AG09319 (cell line): ENCODE measurements at places on chromosomes 6 and 20.

- DNase-seq = no peak
Observed at GRCh38 chr6:85041376-85041775, 277.0 kb upstream of the TBX18 start.

DNA sequence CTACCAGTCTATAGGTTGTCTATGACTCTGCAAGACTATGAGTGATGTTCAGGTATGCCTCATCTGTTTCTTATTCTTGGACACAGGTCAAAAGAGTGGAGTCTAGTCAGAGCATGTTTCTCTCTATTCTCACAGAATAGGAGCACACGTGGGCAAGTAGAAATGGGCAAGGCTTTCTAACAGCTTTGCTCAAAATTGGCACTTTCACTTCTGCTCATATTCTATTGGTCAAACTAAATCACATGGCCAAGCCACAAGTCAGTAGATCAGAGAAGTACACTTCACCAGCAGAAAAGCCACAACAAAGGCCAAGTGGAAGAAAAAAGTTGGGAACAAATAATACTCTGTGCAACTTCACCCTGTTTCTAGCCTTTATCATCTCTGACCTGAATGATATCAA lies 354.5 kb upstream of the SYNCRIP start:
- DNase-seq = no peak

GRCh38 chr6:52731719-52732118 lies 31.6 kb downstream of the GSTA2 start:
- DNase-seq = no peak

- no peak for DNase-seq
Observed at GRCh38 chr6:158150701-158151100, 17.4 kb downstream of the SERAC1 start.

DNA sequence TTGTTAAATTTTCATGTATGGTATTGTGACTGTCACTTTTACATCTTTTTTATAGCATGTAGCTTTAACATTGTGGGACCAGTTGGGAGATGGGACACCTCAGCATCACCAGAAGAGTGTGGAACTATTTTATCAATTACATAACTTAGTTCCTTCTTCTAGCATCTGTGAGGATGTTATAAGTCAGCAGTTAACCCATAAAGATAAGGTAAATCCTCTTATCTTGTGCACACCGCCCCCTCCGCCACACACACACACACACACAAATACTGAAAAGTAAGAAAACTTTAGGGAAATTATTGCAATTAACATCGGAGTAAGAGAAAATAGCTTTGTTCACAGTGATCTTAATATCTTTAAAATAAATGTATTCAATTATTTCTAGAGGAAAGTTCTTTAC lies 60.9 kb downstream of the PGM3 start:
- no peak for DNase-seq

DNA sequence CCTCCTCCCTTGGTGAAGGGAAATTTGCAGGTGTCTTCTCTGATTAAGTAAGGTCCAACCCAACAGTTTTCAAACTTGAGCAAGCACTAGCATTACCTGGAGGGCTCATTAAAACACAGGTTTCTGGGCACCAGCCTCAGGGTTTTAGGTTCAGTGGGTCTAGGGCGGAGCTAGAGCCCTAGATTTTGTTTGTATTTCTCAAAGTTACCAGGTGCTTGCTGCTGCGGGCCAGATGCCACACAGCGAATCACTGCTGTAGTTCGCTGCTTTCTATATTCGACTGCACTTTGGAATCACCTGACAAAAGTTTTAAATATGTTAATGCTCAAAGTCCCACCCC lies 869 bp downstream of the COL21A1 start:
- DNase-seq = no peak

DNA sequence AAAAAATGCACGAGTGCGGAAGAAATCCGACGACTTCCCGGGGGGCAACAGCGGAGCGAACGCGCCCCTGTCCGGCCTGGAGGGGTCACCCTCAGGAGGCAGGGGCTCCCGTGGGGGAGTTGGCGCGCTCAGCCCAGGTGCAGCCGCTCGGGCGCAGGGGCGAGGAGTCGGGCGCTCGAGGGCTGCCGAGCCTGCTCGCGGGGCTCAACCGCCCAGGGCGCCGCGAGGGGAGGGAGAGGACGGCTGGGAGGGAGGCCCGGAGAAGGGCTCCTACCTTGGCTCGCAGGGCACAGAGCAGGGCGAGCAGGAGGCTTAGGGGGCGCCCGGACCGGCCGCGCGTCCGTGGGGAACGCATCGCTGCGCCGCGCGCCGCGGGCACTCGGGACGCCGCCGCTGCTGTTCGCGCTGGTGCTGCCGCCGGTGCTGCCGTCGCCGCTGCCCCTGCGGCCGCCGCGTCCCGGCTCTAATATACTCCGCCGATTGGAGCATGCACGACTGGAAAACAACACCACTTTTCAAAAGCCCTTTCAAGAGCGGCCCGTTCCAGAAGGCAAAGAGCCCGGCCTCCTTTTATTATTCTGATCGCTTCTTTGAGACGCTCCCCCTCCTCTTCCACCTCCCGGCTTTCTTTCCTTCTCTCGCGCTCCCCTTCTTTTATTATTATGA lies 490 bp downstream of the JAG1 start:
- no peak for DNase-seq

DNA sequence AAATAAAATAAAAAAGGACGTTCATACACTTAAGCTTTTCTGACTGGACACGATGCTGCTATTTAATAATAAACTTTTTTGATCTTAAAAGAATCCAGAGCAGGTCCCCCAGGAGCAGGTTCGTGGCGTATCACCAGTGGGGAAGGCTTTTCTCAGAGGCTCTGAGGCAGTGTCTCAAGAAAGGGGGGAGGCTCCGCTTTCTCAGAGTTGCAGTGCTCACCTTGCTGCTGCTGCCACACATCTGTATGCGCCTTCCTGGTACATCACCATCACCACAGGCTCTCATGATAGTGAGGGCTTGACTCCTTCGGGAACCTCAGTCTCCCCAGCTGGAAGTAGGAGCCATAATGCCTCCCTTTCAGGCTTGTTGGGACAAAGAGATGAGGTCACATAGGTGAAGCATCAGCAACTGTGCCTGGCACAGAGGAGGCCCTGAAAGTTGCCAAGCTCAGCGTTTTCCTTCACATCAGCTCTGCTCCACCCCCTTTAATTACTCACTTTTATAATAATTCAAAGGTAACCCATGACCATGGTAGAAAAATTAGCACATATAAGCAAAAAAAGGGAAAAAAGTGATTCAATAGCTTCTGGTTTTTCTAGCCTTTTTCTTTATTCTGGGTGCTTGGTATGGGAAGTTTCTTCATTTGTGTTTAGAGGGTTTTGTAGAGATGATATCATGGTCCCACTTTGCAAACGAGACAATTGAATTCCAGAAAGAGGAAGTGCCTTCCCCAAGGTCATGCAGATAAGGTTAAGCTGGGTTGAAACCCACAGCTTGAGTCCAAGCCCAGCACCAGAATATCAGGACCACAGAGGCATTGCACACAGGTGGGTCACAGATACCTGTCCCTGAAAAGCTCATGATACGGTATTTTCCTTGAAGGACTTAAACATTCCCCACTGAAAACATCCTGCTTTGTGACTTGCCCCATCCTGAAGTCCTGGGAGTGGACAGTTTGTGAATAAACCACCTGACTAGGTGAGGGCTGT lies 24.5 kb downstream of the SRSF3 start:
- no peak for DNase-seq

DNA sequence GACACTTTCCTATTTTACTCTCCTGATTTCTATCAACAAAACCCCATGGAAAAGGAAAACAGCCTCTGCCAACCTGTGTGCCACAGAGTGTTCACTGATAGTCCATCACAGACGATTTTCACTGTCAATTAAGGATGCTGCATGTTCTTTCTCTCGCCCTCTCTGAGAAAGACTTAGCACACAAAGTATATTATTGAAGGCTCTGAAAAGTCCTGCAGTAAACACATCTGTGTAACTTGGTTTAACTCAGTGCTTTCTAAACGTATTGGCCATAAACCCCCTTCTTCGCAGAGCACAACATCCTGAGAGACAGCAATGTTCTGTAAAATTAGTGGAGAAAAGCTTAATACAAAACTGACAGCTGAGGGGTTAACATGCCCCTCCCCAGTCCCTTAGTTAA lies 26.6 kb downstream of the MDGA1 start:
- no peak for DNase-seq
